Dorsolateral prefrontal cortex (tissue), 122 donors: ENCODE measurements at places on chromosomes 2 and 18.

GRCh38 chr2:86028766-86029381 lies 76.8 kb downstream of the POLR1A start:
- no peak for DNase-seq

DNA sequence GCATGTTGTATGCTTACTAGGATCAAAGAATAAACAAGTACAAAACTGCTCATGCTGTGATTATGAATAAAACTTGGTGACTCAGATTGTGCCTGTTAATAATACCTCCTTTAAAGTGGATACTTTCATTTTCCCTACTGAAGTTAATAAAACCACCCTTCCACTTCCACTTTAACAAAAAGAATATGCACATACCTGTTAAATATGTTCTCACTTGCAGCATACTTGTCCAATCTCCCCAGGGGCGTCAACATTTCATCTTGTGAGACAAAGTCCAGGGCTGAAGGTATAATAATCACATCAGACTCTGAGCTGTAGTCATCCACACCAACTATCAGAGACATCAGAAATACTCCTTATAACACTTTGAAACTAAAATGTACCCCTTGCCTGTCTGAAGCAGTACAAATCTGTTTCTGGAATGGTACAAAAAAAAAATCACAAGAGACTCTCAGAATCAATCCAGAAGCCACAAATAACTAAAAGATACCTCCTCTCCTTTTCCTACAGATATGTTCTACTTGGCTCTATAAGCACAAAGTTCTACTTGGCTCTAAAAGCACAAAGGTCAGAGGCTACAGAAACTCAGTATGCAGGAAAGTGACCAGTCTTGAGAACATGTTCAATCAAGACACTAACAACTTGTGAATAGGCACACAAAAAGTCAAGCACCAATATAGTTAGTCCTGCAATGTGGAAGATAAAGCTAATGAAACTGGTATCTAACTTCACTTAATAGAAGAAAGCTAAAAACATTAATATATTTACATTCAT lies 19.3 kb downstream of the PPP4R1 start:
- no peak for DNase-seq

DNA sequence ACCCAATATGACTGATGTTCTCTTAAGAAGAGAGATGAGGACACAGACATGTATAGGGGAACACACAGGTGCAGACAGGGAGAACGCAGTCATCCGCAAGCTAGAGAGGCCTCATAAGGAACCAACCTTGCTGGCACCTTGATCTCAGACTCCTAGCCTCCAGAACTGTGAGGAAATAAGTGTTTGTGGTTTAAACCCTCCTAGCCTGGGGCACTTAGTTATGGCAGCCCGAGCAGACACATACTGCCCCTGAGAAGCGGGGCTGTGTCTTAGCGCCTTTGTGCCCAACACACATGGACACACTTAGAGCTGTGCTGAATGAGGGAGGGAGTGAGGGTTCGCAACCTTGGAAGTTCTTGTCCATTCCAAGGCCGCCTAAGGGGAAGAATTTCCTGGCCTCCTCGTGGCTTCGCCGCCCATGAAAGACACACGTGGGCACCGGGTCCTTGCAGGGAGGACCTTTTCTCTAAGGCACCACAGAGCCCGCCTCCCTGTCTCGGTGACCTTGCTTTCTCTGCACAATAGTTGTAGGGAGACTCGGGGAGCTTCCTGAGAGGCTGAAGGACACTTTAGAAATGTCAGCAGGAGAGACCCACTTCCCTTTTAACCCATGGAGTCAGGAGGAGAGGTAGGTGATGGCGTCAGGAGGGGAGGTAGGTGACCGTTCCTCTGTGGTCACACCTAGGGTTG lies 224.5 kb upstream of the HDAC4 start:
- DNase-seq: no peak

GRCh38 chr2:223560749-223561435 lies 41.3 kb downstream of the SCG2 start:
- no peak for DNase-seq

GRCh38 chr2:130318906-130319305 lies 23.8 kb upstream of the IMP4 start:
- no peak for DNase-seq

DNA sequence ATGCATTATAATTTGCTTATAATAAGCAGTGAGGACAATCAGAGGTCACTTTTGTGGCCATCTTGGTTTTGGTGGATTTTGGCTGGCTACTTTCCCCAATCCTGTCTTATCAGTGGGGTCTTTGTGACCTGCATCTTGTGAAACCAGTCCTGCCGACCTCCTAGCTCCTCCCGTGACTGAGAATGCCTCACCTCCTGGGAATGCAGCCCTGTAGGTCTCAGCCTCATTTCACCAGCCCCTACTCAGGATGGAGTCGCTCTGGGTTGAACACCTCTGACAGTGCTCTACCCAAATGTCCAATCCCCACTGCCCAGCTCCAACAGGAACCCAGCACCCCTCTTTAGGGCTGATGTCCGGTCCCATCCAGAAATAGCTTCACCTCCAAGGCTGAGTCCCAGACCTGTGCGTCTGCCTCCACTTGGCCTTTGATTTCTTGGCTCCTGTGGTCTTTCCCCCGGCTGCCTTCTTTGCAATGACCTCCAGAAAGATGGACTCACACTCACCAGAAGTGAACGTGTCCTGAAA lies 31.3 kb upstream of the PXDN start:
- DNase-seq: no peak

DNA sequence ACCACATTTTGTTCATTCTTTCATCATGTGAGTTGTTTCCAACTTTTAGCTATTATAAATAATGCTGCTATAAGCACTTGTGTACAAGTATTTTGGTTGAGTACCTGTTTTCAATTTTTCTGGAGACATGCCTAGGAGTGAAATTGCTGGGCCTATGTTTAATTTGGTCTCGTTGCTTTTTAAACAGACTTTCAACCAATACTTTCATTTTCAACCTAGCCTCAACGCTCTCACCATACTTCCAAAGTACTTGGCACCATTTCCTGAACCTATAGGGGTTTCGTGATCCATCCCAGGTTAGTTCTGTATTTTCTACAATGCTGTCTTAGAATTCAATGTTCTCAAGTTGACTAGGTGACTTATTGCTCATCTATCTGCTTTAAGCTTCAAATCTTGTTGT lies 126.1 kb downstream of the SRBD1 start:
- DNase-seq: no peak

DNA sequence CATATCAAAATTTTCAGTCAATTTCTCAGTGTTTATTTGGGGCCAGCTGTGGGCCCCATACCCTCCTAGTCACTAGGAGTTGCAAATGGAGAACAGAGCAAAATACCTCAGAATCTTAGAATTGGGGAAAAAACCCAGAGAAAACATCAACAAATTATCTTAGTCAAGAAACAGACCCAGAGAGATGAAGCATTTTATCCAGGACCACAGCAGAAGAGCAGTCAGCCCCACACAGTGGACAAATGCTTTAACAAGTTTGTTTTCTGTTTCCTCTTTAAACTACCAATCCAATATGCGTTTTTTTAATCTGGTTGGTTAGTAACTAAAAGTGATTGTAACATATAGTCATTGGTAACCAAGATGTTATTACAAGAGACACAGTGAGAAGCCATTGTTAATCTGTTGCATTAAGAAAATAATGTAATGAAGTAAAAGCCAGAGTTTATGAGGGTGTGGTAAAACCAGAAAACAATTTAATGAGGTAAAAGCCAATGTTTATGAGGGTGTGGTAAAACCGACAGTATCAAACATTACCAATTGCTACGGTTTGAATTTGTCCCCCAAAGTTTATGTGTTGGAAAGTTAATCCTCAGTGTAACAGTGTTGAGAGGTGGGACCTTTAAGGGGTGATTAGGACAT lies 60.7 kb upstream of the COX7A2L start:
- no peak for DNase-seq

DNA sequence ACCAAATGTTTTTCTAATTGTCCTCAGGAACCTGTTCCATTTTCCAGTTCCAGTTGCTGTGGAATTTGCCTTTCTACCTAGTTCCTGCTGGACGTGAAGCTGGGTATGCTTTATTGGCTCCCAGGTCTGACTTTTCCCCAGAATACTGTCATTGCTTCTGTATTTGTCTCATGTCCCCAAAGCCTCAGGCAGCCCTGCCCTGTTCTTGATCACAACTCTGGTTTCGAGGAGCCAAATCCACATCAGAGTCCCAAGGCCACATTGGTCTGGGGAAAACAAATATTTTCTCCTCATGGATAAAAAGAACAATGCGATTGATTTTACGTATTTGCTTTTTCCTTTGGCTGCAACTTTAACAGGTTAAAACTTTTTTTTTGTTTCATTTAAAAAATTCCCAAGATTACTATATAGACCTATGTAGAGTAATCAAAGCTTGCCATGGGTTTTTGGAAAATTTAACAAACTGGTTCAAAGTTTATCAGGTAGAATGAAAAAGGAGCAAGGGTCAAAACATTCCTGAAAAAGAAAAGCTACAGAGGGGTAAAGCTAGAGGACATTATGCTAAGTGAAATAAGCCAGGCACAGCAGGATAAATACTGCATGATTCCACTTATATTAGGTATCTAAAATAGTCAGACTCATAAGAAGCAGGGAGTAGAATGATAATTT lies 85.2 kb downstream of the MDH1 start:
- DNase-seq: no peak

DNA sequence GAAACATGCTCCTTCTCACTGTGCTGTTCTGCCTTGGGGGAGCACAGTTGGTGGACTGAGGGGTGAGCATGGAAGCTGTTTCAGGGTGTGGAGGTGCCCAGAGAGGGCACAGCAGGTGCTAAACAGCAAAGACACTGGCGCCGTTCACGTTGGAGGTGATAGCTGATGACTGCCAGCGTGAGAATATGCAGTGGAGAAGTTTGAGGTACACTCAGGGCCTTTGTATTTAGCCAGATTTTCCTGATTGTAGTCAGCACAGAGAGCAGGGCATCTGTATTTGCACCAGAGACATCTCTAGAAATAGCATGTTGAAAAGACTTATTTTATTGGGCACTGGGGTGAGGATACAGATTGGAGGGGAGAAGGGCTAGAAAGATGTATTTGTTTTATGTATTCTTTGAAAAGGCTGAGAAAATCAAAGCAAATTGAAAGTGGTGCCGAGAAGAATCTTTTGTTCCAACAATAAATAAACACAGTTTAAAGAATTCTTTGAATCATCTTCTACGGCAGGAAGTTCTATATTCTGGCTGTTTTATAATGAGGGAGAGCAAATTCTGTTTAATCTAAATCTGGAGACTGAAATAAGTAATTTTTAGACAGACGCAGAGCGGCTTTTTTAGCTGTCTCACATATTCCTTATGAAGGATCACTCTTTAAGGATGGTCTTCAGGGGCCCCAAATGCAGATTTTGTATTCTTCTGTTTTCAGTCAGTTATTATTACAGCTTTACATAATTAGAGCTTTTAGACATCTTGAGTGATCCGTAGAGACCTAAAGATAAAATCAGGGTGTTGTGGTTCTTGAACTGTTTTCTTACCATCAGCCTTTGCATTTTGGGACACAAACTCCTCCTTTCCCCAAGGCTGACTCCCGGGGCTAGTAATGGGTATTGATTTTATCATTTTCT lies 7.1 kb downstream of the ZNF532 start:
- DNase-seq: no peak

DNA sequence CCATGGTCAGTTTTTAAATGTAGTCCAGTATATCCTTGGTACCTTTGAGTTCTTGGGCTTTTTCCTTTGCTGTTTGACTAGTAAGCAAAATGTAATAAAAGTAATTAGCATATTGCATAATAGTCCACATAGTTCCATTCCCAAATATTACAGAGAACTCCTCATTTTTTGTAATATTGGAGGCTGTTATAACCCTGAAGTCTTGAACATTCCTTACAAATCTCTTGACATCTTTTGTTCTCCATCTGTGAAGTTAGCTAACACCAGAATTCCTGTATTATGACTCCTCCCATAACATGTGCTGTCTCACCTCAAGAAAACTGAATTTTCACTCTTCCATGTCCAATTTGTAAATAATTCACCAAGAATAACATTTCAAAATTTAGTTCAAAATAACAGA lies 17.1 kb downstream of the CREB1 start:
- no peak for DNase-seq

DNA sequence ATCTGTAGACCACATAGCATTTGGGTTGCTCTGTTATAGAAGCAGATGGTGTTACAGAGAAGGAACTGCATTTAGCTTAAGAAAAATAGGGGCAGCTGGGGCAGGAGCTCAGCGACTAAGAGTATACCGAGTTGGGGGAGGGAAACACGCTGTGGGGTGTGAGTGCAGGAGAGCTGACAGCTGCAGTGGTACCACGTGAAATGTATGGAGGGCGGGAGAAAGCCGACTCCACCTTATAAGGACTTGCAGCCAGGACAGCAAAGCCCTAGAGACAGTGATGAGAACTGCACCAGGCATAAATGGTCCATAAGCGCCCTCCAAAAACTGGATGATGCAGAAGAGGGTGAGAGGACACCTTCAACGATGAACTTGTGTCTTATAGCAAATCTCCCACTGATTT lies 237.6 kb downstream of the PRKCE start:
- peak; percentile 73 for DNase-seq

DNA sequence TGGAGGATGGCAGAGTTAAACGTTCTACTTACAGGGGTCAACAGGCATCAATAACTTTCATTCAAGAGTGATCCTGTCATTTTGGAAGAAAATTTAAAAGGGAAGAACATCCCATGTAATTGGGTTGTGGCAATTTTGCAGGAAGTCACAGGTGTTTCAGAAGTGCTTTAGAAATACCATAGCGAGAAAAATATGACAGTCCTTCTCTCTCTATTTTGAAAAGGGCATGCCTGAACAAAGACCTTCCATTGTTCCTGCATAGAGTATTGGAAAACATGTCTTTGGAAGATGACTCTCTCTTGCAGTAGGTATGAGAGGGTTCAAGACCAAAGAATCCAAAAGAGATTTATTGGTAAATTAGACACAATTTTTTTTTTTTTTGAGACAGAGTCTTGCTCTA lies 81.8 kb upstream of the SERTAD2 start:
- no peak for DNase-seq

DNA sequence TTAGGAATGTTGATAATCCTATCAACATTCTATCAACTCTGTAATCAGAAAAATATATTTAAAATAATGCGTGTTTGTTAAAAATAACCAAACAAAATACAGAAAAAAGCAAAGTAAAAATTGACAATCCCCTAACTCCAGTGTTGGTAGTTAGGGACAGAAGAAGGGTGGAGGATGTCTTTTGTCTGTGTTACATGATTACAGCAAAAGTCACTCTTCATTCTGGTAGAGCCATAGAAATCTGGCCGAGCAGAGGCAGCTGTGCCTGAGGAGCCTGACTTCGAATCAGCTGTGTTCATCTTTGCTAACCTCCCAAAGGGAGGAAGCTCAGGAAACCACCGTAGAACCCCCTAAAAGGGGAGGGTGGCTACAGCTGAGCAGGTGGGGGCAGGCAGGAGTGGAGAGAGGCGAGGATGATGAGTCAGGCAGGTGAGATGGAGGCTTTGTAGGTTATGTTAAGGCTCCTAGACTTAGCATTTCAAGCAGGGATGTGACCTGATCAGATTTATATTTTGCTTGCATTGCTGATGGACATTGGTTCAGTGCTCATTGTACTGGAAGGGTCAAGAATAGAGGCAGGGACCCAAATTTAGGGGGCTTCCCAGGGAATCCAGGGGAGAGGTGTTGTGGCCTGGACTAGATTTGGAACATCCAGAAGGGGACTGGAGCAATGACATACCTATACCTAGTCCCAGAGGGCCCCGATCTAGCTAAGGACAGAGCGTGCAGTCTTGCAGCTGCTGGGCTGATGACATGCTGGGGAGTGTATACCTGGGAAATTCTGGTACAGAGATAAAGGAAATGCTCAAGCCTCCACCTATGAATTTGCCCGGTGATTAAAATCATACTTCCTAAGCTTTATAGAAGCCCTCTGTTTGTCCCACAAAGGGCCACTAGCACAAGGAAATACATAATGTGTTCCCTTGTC lies 95.7 kb downstream of the NEDD4L start:
- DNase-seq: no peak

- DNase-seq: no peak
These were observed 51.5 kb upstream of the FRZB start for GRCh38 chr2:182917924-182918323.
